Adrenal gland (tissue), 19 donors: ENCODE measurements at places on chromosomes 2 and 18. TPM values are rescaled to one million over a fixed set of nuclear protein-coding genes. Genes with fewer than 3 reads are reported as not detected.
A peak's percentile ranks its signal among the peaks of the same experiment; 100 is the strongest.

The VAMP5 gene
- total RNA-seq = 122 TPM

The CRYGA gene
- not detected for total RNA-seq

- H3K4me3 ChIP-seq = no peak overlapping the region
- no peak for DNase-seq
- no peaks in the 10 kb centered on the region for H3K36me3 ChIP-seq
- no peaks in the 10 kb centered on the region for H3K27me3 ChIP-seq
- H3K27ac ChIP-seq = no peak overlapping the region
- H3K4me1 ChIP-seq = no peaks in the 10 kb centered on the region
These were observed 43.1 kb downstream of the IKZF2 start for GRCh38 chr2:213108308-213108707.

DNA sequence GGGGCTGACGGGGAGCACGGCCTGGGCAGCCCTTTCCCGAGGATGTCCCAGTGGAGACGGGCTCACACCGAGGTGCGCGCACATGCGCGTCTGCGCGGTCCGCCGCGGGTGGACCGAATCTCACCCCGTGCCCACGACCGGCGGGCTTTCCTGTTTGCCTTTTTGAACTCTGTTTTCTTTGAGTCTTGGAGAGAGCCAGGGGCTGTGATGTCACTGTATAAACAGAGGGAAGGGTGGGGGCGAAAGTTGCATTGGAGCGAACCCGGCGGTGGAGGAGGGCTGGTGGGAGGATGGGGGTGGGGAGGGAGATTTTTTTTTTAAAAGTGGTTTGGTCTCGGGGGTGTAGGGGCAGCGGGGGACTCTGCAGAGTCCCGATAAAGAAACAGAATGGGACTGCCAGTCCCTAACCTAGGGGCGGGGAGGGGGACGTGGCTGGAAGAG is 141.2 kb upstream of the CTAGE1 start:
- H3K27me3 ChIP-seq = no peaks in the 10 kb centered on the region
- H3K36me3 ChIP-seq = no peaks in the 10 kb centered on the region
- DNase-seq = peak; percentile 78
- H3K27ac ChIP-seq = peak overlapping the region; percentile 95

- no peaks in the 10 kb centered on the region for H3K27me3 ChIP-seq
- no peak overlapping the region for H3K4me3 ChIP-seq
- no peak for DNase-seq
- H3K27ac ChIP-seq = no peak overlapping the region
- H3K36me3 ChIP-seq = no peaks in the 10 kb centered on the region
- H3K4me1 ChIP-seq = no peaks in the 10 kb centered on the region
These were observed 77.6 kb upstream of the ALPP start for GRCh38 chr2:232300894-232301387.

DNA sequence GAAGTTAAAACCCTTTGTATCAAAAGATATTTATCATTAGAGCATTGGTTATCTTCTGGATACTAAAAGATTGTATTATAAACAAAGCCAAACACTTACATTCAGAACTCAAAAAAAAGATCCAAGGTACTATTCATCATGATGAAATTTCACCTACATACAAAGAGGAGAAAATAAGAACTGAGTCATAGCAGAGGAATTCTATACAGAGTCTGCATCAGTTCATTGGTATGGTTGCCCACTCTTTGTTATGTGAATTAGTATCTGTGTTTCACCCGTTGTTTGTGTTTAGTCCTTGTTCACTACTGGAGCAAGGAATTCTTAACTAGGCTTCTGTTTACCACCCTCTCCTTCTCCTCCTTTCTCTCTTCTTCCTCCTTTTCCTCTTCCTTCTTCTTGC is 157.9 kb downstream of the LNPK start:
- no peak overlapping the region for H3K27ac ChIP-seq
- DNase-seq = no peak
- H3K27me3 ChIP-seq = no peaks in the 10 kb centered on the region
- no peaks in the 10 kb centered on the region for H3K36me3 ChIP-seq
- no peak overlapping the region for H3K4me3 ChIP-seq

- no peak overlapping the region for H3K27ac ChIP-seq
- H3K4me1 ChIP-seq = no peaks in the 10 kb centered on the region
- no peak overlapping the region for H3K4me3 ChIP-seq
- DNase-seq = no peak
- no peaks in the 10 kb centered on the region for H3K36me3 ChIP-seq
These were observed 179.6 kb downstream of the FAM124B start for GRCh38 chr2:224222291-224222690.

DNA sequence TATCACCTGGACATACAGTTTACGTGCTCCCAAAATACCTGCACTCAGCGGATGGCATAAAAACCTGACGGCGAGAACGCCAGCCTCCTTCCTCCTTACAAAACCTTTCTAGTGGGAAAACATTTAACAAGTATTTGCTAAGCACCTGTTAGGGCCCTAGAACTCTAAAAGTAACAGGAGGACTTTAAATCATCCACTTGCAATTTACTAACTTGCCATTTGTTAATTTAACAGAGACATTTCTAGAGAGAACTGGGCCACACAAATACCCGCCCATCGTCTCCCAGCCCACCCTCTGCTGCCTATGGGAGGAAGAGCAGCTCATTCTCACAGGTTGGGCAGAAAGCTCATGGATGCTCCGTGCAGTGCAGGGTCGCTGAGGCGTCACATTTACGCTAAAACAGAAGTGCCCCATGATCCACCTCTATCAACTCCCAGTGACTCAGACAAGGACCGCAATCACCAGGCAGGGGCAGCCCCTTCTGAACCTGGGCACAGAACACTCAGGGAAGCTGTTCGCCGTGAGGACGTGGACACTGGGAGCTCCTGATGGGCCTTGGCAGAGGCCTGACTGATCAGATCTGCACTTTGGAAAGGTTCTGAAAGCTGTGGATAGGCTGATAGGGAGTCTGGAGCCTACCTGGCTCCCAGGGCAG is 106.9 kb downstream of the HDAC4 start:
- H3K27ac ChIP-seq = peak overlapping the region; percentile 10
- peaks cover 71% of the 10 kb centered on the region for H3K4me1 ChIP-seq
- peak; percentile 52 for DNase-seq
- H3K27me3 ChIP-seq = no peaks in the 10 kb centered on the region
